Hepatocyte (in vitro differentiated cells): ENCODE measurements at places on chromosomes 11 and 22. TPM values are rescaled to one million over a fixed set of nuclear protein-coding genes. Genes with fewer than 3 reads are reported as not detected.

- DNase-seq, result no peak
- H3K4me1 ChIP-seq, result no peaks in the 10 kb centered on the region
- no peaks in the 10 kb centered on the region for H3K27me3 ChIP-seq
Measured at GRCh38 chr22:47623763-47624148, 861.3 kb downstream of the TBC1D22A start.

The CNGA4 gene
- total RNA-seq, result 0.17 and 0.52 TPM in 2 replicates

DNA sequence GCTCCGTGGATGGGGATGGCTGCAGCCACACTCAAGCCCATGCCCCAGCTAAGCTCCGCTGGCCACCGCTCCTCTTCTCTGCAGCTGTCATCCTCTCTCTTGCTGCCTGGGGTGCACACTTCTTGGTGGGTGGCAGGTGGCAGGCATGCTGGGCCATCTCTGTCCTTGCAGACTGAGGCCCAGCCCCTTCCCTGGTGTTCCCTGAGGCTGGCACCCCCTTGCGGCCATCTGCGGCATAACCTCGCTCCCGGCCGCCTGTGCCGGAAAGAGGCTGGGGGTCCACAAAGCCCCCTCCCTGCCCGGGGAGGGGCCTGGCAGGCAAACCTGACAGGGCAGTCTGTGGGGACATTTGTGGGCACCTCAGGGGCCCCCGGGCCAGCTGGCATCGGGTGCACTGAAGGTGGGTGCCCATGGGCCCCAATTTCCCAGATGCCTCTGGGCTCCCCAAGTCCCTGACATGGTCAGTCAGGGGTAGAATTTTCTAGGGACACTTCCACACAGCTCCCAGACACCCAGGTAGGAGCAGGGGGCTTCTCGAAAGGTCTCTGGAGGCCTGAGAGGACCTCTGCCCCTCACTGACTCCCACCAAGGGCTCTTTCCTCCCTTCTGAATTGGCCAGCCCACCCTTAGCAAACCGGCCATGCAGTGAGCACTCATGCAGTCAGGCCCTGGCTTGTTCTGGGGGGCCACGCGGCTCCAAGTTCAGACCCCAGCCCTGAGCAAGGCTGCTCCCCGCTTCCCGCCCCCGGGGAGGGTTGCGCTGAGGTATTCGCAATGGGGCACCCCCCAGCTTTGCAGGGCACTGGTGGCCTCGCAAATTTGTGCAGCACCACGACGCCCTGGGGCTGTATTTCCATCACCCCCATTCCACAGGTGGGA is 23.5 kb upstream of the TH start:
- H3K4me1 ChIP-seq, result peaks cover 6% of the 10 kb centered on the region
- no peak overlapping the region for H3K27ac ChIP-seq
- H3K4me3 ChIP-seq, result no peak overlapping the region
- DNase-seq, result peak; percentile 65

GRCh38 chr22:41508770-41509170 is 35.5 kb downstream of the POLR3H start:
- peaks cover 13% of the 10 kb centered on the region for H3K4me1 ChIP-seq
- no peak overlapping the region for H3K4me3 ChIP-seq
- no peaks in the 10 kb centered on the region for H3K36me3 ChIP-seq
- no peak overlapping the region for H3K27ac ChIP-seq
- H3K27me3 ChIP-seq, result no peaks in the 10 kb centered on the region

The SCN4B gene
- total RNA-seq, result 0.57 and 1.0 TPM in 2 replicates

DNA sequence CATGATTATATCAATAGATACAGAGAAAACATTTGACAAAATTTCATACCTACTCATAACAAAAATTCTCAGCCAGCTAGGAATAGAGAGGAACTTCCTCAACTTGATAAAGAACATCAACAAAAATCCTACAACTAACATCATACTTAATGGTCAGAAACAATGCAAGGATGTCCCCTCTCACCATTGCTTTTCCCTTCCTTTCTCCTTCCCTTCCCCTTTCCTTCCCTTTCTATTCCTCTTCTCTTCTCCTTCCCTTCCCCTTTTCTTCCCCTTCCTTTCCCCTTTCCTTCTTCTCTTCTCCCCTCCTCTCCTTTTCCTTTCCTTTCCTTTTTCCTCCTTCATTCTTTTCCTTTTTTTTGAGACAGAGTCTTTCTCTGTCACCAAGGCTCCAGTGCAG is 418.3 kb upstream of the B3GAT1 start:
- no peaks in the 10 kb centered on the region for H3K36me3 ChIP-seq
- no peaks in the 10 kb centered on the region for H3K4me1 ChIP-seq
- DNase-seq, result no peak
- H3K4me3 ChIP-seq, result no peak overlapping the region

GRCh38 chr22:48943567-48944432 is 883.9 kb downstream of the BRD1 start:
- H3K4me1 ChIP-seq, result no peaks in the 10 kb centered on the region
- DNase-seq, result peak; percentile 80
- H3K36me3 ChIP-seq, result no peaks in the 10 kb centered on the region
- H3K27me3 ChIP-seq, result no peaks in the 10 kb centered on the region
- no peak overlapping the region for H3K4me3 ChIP-seq

DNA sequence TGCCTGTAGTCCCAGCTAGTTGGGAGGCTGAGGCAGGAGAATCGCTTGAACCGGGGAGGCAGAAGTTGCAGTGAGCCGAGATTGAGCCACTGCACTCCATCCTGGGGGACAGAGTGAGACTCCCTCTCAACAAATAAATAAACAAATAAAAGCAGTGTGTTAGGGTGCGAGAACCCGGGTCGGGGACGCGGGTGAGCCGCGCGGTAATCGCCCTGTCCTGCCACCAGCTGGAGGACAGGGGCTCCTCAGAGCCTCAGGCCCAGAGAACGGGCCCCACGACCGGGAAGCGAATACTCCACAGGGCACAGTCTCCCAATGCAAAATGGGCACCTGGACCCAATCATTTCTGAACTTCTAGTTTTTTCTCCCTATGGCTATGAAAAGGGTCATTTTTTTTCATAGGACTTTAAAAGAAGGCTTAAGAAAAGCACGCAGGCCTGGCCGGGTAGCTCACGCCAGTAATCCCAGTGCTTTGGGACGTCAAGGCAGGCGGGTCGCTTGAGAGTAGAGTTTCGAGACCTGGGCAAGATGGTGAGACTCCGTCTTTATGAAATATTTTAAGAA is 744 bp upstream of the MCM5 start:
- peak overlapping the region; percentile 53 for H3K27ac ChIP-seq
- DNase-seq, result no peak
- H3K27me3 ChIP-seq, result no peaks in the 10 kb centered on the region
- peaks cover 8% of the 10 kb centered on the region for H3K4me1 ChIP-seq
- no peaks in the 10 kb centered on the region for H3K36me3 ChIP-seq
- peak overlapping the region; percentile 11 for H3K4me3 ChIP-seq

DNA sequence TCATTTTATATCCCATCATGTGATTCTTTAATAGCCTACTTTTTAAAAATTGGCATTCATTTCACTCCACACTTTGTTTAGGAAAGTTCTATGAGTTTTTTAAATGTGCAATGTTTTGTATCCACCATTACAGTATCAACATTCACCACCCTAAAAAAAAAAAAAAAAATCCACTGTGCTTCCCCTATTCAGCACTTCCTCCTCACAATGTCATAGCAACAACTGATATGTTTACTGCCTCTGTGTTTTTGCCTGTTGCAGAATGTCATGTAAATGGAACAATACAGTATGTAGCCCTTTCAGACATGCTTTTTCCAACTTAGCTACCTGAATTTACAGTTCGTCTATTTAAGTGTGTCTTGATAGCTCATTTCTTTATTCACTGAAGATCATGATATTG is 754.2 kb downstream of the FAM181B start:
- H3K36me3 ChIP-seq, result no peaks in the 10 kb centered on the region
- H3K4me1 ChIP-seq, result no peaks in the 10 kb centered on the region
- peaks cover 3% of the 10 kb centered on the region for H3K27me3 ChIP-seq
- no peak overlapping the region for H3K4me3 ChIP-seq
- no peak overlapping the region for H3K27ac ChIP-seq
- no peak for DNase-seq

GRCh38 chr22:37824674-37825641 is 1.8 kb downstream of the GALR3 start:
- no peak overlapping the region for H3K27ac ChIP-seq
- no peaks in the 10 kb centered on the region for H3K4me1 ChIP-seq
- DNase-seq, result no peak
- no peak overlapping the region for H3K4me3 ChIP-seq

DNA sequence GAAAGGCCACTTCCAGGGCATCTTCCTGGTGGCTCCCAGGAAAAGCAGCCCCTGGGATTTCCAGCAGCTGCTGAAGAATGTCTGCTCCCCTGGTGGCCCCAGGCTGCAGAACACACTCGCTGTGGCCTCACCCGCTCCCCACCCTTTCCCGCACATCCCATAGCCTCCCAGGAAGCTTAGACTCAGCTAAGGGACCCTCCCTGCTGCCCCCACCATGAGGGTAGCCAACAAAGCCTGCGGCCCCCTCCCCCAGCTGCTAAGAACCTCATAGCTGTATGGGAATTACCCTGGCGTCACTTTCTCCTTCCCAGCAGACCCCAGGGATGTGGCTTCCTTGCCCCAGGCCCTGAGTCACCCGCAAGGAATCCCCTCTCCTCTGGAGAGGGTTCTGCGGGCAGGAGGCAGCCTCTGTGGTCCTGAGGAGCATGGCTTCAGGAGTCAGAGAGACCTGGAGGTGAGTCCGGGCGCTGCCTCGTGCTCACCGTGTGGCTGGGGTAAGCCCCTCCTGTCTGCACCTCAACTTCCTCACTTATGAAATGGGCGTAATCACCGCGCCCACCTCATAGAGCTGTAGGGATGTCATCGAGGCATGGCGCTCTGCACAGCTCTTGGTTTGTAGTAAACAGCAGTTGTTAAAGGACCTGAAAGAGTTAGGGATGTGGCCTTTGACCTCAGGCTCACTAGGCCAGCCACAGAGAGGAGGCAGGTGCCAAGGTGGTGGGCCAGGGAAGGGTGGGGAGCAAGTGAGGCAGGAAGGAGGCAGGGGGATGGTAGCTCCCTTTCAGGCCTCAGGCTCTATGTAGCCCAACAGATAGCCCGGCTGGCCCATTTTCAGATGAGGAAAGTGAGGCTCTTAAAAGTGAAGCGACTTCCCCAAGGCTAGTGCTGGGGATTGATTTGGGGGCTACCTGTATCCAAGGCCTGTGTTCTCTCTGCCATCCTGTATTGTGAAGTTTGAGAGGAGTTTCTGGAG is 71.2 kb downstream of the LRRC32 start:
- no peaks in the 10 kb centered on the region for H3K36me3 ChIP-seq
- H3K27ac ChIP-seq, result no peak overlapping the region
- no peak overlapping the region for H3K4me3 ChIP-seq
- peak; percentile 26 for DNase-seq
- H3K27me3 ChIP-seq, result no peaks in the 10 kb centered on the region
- peaks cover 11% of the 10 kb centered on the region for H3K4me1 ChIP-seq

DNA sequence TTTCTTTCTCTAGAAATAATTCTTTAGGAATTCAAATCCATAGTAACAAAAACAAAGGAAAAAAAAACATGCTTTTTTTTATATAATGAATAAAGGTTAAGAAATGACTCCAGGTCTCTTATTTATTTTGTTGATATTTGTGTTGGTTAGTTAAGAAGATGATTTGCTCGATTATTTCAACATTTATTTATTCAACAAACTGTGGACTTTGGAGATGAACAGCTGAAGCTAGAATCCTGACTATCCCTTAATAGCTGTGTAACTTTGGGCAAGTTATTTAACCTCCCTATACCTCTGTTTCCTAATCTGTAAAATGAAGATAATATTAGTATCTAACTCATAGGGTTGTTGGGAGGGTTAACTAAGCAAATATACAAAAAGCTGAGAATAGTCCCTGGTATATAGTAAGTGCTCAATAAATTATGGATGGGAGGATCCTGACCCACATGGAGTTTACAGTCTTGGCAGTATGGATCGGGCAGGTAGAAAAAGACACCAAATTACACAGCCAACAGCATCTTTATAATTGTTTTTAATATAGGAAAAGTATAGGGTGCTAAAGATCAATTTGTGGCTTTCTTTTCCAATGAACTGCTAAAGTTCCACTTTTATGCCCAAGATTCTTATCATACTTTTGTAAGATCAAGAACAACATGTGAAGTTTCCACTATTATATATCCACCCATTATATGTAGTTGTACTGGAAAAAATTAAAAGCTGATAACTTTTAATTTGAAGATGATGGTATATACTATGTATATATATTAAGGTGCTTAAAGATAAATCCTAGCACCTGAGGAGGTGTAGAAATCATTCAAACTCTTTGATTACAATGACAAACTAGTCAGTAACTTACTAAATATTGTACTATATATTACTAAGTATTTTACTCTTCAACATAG is 1.3 kb upstream of the CAT start:
- no peak overlapping the region for H3K27ac ChIP-seq
- H3K4me3 ChIP-seq, result no peak overlapping the region
- peaks cover 3% of the 10 kb centered on the region for H3K4me1 ChIP-seq
- H3K27me3 ChIP-seq, result no peaks in the 10 kb centered on the region
- H3K36me3 ChIP-seq, result no peaks in the 10 kb centered on the region
- no peak for DNase-seq

The RAB3IL1 gene
- 9.1 and 10.8 TPM in 2 replicates for total RNA-seq

GRCh38 chr11:47715082-47715669 is at the start of gene AGBL2:
Gene AGBL2 (minus strand): TSS chr11:47715369. CDS start chr11:47714650, 719 bp downstream.
- no peaks in the 10 kb centered on the region for H3K27me3 ChIP-seq
- no peaks in the 10 kb centered on the region for H3K4me1 ChIP-seq
- H3K36me3 ChIP-seq, result no peaks in the 10 kb centered on the region
- H3K27ac ChIP-seq, result peak within 1 kb of the TSS; percentile 70

- H3K4me3 ChIP-seq, result no peak overlapping the region
- no peaks in the 10 kb centered on the region for H3K36me3 ChIP-seq
- H3K27me3 ChIP-seq, result no peaks in the 10 kb centered on the region
- H3K27ac ChIP-seq, result no peak overlapping the region
- DNase-seq, result no peak
- no peaks in the 10 kb centered on the region for H3K4me1 ChIP-seq
Measured at GRCh38 chr11:111128076-111128870, 117.3 kb upstream of the POU2AF2 start.

DNA sequence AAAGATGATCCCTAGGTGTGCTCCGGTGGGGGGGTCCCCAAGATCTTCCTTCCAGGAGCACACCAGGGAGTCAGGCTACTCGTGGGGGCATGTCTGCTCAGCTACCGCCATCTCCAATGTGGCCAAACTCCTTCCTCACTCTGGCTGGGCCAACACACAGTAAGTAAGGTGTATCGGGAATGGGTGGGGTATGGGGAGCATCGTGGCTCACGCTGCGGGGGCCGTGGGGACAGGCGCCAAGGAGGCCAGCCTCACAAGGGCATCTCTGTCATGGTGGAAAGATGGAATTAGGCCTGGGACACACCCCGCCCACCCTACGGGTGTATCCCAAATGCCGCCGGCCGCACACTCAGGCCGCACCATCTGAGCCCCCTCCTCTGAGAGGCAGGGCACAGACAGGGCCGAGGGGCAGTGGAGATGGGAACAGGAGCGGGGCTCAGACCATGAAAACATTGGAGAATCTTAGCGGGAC is 8.3 kb downstream of the IGF2 start:
- H3K4me1 ChIP-seq, result no peaks in the 10 kb centered on the region
- no peak overlapping the region for H3K27ac ChIP-seq
- DNase-seq, result no peak
- no peak overlapping the region for H3K4me3 ChIP-seq
- H3K36me3 ChIP-seq, result no peaks in the 10 kb centered on the region
